Fibroblast of mammary gland (primary cell): ENCODE measurements at places on chromosomes 5 and 9.
A peak's percentile ranks its signal among the peaks of the same experiment; 100 is the strongest.

DNA sequence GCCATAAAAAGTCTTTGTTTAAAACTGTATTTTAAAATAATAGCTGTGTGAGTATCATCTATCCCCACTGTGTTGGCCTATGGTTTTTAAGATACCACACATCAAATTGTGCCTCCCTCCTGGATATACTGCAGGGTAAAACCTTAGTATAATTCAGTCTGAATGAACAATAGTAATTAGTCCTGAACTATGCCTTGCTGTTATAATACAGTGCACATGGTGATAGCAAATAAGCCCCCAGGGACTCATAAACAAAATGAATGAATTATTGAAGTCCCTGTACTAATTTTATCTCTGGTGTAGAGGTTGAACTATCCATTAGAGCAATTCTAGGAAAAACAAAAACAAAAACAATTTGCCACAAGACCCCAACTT, 142.7 kb upstream of the ADAMTSL1 start:
- DNase-seq: no peak

DNA sequence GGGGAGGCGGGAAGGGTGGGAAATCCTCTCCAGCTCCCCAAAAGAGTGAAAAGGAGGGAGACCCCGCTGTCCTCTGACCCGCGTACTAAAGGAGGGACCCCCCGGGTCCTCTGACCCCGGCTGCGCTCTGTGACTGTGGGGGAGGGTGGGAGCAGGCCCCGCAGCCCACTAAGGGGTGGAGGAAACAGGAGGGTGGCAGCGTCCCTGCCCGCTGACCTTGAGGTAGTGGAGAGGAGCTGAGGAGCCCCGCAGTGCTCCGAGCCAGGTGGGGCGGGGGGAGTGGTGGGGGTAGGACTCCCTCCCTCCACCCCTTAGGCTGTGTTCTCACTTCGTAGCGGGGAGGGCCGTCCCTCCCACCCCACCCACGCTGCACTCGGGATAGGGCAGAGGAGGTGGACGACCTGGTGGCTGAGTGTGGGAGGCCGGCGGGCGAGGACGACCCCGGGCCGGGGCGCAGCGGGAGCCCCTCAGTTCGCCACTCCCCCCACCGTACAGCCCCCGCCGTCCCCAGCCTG, 449 bp upstream of the ADCY2 start:
- DNase-seq: no peak

- DNase-seq: no peak
Measured at GRCh38 chr9:110762783-110763182, 94.2 kb downstream of the MUSK start.

GRCh38 chr5:140108093-140109017, 5.6 kb upstream of the PURA start:
- DNase-seq: no peak

DNA sequence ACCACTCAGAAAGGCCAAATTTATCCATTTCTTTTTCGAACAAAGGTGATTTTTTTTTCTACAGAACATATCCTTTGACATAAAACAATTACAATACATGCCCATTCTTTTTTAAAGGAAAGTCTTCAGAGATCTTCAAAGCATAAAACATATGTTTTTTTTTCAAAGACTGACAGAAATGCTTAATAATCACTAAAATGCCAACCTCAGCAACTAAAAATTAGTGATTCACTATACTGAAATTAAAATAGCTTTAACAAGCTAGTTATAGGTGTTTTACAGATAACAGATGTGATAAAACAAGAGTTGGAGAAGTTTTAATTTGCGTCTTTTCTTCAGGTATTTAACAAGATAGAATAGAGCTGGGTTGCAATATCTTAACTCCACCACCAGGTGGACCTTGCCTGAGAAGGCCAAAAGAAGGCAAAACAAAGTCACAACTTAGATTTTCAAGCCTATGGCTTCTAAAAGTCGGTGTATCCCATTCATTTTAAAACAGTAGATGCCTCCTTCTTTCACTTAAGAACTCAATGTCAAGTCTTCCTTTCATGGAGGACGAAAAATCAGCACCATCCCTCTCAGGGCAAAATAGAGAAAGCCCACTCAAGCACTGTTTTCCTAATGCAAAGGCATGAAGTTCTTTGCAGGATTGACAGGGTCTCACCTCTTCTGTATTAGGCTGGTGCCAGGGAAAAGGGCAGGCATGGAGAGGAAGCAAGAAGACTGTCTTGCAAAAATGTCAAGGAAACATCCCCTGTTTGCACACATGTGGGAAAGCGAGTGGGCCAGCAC, 31.1 kb upstream of the CPLX2 start:
- peak; percentile 38 for DNase-seq

- DNase-seq: no peak
Measured at GRCh38 chr5:145158730-145159129, 676.4 kb downstream of the PRELID2 start.

DNA sequence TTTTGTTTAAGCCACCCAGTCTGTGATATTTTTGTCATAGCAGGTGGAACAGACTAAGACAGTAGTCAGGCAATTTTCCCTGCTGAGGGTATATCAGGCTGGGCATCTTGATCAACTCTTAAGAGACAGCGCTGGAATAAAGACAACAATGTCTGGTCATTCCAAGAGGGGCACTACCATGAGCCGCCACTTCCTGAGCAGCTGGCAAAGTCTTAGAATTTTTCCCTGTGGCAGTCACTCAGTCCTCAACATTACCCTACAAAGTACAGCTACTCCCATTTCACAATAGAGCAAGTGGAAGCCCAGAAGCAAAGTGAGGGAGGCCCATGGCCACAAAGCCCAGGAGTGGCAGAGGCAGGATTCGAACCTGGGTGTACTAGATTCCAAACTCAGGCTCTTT, 74.8 kb downstream of the SH3PXD2B start:
- no peak for DNase-seq

- no peak for DNase-seq
Measured at GRCh38 chr5:160774666-160775315, 77.2 kb downstream of the ATP10B start.

DNA sequence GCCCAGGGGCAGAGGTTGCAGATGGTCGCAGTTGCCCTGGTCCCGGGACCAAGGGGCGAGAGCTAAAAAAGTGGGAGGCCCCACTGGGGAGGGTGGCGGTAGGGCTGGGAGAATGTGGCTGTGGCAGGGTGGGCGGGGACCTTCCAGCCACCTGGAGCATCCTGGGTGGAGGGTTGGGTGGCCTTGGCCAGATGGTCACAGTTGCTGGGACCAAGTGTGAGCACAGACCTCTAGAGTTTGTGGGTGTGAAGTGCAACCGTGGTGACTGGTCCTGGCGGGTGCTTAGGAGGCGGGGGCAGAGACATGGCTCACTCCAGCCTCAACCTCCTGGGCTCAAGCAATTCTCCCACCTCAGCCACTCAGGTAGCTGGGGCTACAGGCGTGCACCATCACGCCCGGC, 5.7 kb upstream of the TRAF2 start:
- no peak for DNase-seq

DNA sequence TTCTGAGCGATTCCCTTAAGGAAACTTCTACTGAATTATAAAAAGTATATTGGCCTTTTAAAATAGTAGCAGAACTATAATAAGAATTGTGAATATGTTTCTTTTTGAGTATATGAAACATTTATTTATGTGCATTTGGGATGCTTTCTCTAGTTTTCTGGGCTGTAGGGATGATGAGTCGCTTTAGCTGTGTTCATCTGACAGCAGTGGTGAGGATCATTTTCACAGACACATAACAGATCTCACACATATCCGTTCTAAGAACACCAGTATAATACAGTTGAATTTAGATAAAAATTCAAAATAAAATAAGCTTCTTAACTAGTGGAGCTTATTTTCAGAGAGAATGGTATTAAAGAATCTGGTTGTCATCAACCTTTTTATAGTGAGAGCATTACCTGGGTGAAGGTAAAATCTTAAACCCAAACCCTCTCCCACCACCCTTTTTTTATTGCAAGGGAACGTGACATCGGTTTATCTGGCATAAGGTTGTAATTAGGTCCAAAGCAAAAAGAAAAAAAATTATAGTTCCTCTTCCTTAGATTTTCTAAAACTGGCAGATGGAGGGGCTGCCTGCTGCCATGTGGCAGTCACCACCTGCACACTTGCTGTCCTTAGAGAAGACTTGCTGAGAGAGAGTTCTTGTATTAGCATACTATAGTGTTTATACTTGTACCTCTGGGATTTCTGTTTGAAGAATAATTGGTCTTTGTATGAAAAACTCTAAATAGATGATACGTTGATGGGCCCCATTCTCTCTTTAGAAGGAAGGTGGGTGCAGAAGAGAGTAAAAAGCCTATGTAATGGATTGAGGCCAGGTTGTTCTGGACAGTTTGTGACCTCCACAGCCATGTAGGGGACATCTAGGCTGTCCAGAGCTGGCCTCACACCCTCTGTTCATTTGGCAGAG, 86.8 kb downstream of the CAMK4 start:
- no peak for DNase-seq

- DNase-seq: peak; percentile 76
Measured at GRCh38 chr5:91938441-91938840, 555.3 kb upstream of the ARRDC3 start.

- DNase-seq: no peak
Measured at GRCh38 chr5:156379206-156379605, 52.2 kb downstream of the SGCD start.
